Panc1 (cell line): ENCODE measurements at places on chromosomes 2 and 18. TPM values are rescaled to one million over a fixed set of nuclear protein-coding genes. Genes with fewer than 3 reads are reported as not detected.

DNA sequence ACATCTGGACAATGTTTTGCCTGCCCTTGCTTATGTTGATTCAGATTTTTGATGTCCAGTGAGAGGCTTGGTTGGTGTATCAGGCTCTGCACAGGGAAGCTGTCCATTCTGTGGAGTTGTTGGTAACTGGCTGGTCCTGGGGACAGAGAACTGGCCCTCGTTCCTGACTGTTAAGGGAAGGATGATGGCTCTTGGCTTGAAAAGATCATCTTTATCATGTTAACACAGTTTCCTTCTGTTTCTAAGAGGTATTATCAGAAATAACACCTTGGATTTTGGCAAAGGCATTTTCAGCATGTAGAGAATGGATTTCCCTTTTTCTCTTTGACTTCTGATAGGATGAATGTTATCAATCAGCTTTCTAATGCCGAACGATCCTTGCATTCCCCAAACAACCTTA, 19.3 kb downstream of the STK25 start:
- H3K27ac ChIP-seq: no peak overlapping the region
- H3K36me3 ChIP-seq: no peaks in the 10 kb centered on the region
- H3K4me3 ChIP-seq: no peak overlapping the region
- no peak for DNase-seq

The PLEKHB2 gene
- total RNA-seq: 72.0 TPM

DNA sequence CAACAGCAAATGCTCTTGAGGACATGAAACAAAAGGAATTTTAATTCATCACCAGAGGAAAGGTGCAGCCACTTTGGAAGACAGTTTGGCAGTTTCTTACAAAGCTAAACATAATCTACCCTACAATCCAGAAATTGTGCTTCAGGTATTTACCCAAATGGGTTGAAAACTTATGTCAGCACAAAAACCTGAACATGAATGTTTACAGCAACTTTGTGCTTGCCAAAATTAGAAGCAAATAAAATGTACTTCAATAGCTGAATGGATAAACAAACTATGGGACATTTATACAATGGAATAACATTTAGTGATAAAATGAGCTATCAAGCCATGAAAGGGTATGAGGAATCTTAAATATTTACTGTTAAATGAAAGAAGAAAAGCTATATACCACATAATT, 6.9 kb upstream of the MAP2 start:
- H3K27ac ChIP-seq: no peak overlapping the region
- H3K4me1 ChIP-seq: no peaks in the 10 kb centered on the region
- no peak overlapping the region for H3K4me3 ChIP-seq
- no peaks in the 10 kb centered on the region for H3K27me3 ChIP-seq
- no peak for DNase-seq
- H3K36me3 ChIP-seq: no peaks in the 10 kb centered on the region

DNA sequence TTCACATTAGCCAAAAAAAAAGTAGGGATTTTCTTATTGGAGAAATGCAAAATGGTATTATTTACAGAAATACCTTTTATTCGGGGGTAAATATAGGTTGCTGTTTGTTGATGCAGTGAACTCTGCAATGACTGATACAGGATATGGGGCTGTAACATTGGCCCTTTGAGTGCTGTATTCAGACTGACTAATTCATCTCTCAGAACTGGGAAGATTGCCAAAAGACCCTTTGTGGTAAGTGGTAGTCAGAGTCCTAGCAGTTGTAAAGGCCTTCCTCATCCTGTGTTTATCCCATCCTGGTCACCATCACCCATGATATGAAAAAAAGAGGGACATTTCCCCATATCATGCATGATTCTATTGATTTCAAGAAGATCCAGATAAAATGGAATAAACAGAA, 14.0 kb upstream of the DCC start:
- H3K27ac ChIP-seq: no peak overlapping the region
- no peak for DNase-seq
- no peaks in the 10 kb centered on the region for H3K27me3 ChIP-seq
- no peaks in the 10 kb centered on the region for H3K36me3 ChIP-seq
- H3K4me1 ChIP-seq: no peaks in the 10 kb centered on the region

DNA sequence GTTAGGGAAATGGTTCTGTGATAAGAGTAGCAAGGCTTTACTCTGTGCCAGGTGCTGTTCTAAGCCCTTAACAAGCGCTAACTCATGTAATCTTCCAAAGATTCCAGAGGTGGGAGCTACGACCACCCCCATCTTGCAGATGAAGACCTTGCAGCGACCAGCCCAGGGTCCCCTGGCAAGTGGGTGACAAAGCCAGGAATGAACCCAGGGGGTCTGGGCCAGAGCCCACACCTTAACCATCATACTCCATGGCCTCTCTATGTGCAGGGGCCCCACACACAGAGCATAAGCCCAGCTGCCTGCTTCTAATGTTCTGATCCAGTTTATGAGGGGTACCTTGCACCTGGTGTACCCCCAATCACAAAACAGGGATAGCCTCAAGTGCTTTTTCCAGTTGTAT, 105.3 kb downstream of the ZBTB7C start:
- no peaks in the 10 kb centered on the region; the same call in 1 of the 2 replicates for H3K27me3 ChIP-seq
- H3K4me3 ChIP-seq: no peak overlapping the region

DNA sequence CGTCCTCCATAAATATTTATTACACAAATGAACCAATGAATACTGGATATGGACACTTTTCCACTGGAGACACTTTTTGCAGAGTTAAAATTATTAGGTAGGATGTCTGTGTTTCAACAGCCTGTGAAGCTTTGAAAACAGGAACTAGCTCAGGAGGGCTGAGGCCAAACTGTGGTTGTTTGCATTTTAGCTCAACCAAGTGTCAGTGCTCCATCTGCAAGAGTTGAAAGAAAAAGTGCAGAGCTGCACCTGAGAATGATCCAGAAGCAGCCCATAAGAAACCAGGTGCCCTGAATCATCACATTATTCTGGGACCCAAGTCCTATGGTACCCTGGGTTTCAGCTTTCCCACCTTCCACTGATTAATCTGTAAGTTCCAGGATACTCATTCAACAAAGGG, 180.4 kb downstream of the TRIB2 start:
- no peaks in the 10 kb centered on the region for H3K36me3 ChIP-seq
- no peak overlapping the region for H3K27ac ChIP-seq
- DNase-seq: no peak
- no peaks in the 10 kb centered on the region for H3K4me1 ChIP-seq
- no peaks in the 10 kb centered on the region for H3K27me3 ChIP-seq

The MC4R gene
- not detected for total RNA-seq
